ENCODE measurements at places on chromosomes 12 and 14. TPM values are rescaled to one million over a fixed set of nuclear protein-coding genes. Genes with fewer than 3 reads are reported as not detected.

Gene PCED1B
- total RNA-seq = 117 TPM

Gene TAMALIN
- total RNA-seq = 9.1 TPM

Gene ACSM4
- total RNA-seq = not detected

Gene DDIT3
- 33.4 TPM for total RNA-seq
